Stimulated activated CD8-positive, alpha-beta memory T cell treated with anti-CD3 and anti-CD28 coated beads, Interleukin-4, amount 100 ng/mL, for 24 hours (primary cell): ENCODE measurements at places on chromosomes 3 and 15.

GRCh38 chr15:57728436-57728835, 21.9 kb downstream of the POLR2M start:
- DNase-seq = no peak

GRCh38 chr3:122964811-122965210, 62.8 kb downstream of the SEMA5B start:
- no peak for DNase-seq

GRCh38 chr3:47370887-47371697, 9.7 kb upstream of the PTPN23 start:
- no peak for DNase-seq

GRCh38 chr15:76286271-76286879, 24.9 kb downstream of the ETFA start:
- no peak for DNase-seq

DNA sequence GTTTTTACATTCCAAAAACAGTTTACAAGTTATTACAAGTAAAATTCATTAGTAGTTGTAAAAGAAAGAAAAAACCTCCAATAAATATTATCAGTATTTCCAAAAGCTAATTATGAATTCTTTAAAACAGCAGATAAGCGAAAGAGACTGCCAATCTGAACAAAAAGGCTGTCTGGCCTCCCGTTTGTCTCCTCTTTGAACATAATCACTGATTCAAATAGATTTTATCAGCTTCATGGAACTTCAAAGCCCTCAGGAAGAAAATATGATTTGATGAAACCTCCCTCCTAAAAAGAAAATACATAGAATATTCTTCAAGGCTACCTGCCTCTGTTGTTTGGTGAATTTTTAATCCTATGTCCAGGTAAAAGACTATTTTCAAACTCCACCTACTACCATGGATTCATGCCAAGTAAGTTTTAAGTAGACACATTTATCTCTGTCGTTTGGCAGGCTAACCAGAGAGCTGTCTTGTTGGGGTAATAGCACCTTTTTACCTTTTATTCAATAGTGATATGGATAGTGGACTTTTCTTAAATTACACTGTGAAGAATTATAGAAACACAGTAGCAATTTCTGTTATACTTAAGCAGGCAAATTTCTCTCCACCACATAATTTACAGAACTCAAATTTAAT, 35.0 kb downstream of the SATB1 start:
- DNase-seq = no peak

DNA sequence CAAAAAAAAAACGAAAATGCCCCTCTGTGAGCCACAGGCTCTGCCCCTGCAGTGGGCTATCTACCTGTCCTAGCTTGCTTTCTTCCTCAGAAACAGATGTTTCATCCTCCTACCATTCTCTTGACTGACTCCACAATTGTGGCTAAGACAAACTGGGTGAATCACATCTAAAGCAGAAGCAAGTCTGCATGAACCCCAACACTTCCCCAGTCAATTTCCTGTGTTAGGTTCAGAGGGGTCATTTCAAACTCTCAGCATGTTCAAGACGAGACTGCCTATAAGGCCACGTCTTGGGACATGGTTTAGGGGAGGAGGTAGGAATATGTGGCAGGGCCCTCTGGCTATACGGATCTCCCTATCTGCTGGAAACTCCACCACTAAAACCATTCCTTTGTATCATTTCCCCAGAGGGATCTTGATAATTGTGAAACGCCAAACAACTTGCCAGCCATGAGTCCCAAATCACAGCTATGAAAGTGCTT, 28.6 kb upstream of the ANKDD1A start:
- DNase-seq = no peak
